ENCODE measurements at places on chromosomes 4 and X. TPM values are rescaled to one million over a fixed set of nuclear protein-coding genes. Genes with fewer than 3 reads are reported as not detected.

GRCh38 chr4:189232274-189232673 is 708.4 kb upstream of the FRG1 start:
- no peak for DNase-seq

DNA sequence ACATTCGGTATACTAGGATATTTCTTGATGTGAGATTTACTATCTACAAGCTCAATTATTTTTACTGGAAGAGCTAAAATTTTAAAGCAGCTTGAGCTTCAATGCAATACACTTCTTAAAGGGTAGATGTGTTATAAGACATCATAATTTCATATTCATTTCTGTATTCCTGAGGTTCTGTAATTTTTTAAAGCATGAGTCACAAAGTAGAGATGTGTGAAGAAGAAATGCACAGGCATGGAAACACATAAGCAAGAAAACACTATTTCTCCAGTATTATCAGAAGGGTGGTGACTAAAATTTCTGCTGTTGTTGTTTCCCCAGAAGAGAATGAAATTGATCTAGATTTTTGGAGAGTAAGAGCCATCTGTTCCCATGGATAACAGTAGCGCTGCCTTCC is 72.6 kb downstream of the INPP4B start:
- no peak for DNase-seq

The SERTM2 gene
- not detected for total RNA-seq

- DNase-seq, result no peak
Observed at GRCh38 chrX:48999030-48999429, 3.0 kb downstream of the GRIPAP1 start.

GRCh38 chr4:70564033-70564432 is 28.0 kb upstream of the AMBN start:
- no peak for DNase-seq

Data from OCI-LY7 (cell line).